ENCODE measurements at places on chromosomes 2 and 18.

DNA sequence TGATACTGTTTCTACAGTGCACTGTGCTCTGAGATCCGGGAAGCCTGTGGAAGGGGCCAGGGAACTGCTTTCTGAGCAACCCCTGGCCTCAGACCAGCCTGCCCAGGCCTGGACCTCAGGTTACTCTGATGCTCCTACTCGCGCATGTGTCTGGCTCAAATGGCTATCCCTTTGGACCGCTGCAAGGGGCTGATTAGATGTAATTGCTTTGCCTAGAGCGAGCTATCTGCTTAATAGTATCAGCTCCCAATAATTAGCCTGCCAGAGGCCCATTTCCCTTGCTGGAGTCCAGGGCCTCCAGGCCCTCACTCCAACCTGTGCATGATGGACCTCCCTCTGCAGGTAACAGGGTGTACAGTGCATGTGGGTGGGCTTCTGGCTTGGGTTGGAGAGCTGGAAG, 7.2 kb upstream of the KCNK3 start:
- no peak for DNase-seq

- DNase-seq, result no peak
These were observed 72.9 kb upstream of the VRK2 start for GRCh38 chr2:57973621-57974186.

- DNase-seq, result no peak
These were observed 856.1 kb upstream of the ID2 start for GRCh38 chr2:7825591-7826312.

- DNase-seq, result no peak
These were observed 21.2 kb downstream of the AFF3 start for GRCh38 chr2:100121124-100121718.

GRCh38 chr2:235757212-235757611, 263.4 kb downstream of the AGAP1 start:
- no peak for DNase-seq

GRCh38 chr2:183125659-183126341, 1.6 kb downstream of the NUP35 start:
- DNase-seq, result no peak

DNA sequence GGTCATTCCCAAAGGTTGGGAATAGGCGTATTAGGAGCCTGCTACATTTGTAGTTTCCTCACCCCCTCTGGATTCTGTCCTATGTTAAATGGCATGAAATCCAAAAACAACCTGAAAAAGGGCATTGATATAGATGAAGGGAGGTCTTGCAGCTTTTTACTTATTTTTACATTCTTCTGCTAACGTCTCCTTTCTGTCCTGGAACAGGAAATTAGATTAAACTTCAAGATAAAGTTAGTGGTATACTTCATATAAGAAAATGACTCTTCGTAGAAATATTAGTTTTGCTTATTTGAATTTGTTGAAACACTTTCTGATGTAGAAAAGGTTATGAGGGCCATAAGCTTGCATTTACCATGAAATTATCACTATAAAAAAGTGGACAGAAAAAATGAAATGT, 694.5 kb downstream of the ADCYAP1 start:
- DNase-seq, result no peak

- peak; percentile 18 for DNase-seq
These were observed 682 bp upstream of the LNPK start for GRCh38 chr2:176002688-176003210.

DNA sequence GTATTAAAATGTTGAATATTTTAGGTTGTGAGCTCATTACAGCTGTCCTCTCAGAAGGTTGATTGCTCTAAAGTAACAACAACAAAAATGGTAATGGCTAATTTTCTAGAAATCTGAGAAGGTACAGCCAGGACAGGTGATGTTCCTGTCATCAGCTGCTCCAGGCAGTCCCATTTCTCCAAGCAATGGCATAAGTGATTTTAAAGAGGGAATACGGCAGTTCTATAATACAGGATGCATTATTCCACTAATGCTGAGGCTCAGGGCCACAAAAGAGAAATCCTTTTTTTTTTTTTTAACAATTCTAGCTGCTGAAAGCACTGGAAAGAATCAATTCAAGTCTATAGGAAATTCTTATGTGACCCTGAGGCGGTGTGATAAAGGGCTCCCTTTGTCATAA, 199.9 kb downstream of the PMAIP1 start:
- no peak for DNase-seq

GRCh38 chr2:150978053-150978452, 283.6 kb downstream of the RBM43 start:
- no peak for DNase-seq

- peak; percentile 67 for DNase-seq
These were observed 136.8 kb downstream of the NEDD4L start for GRCh38 chr18:58180738-58181353.

- DNase-seq, result no peak
These were observed 45.8 kb downstream of the LAMA3 start for GRCh38 chr18:23735021-23735464.

DNA sequence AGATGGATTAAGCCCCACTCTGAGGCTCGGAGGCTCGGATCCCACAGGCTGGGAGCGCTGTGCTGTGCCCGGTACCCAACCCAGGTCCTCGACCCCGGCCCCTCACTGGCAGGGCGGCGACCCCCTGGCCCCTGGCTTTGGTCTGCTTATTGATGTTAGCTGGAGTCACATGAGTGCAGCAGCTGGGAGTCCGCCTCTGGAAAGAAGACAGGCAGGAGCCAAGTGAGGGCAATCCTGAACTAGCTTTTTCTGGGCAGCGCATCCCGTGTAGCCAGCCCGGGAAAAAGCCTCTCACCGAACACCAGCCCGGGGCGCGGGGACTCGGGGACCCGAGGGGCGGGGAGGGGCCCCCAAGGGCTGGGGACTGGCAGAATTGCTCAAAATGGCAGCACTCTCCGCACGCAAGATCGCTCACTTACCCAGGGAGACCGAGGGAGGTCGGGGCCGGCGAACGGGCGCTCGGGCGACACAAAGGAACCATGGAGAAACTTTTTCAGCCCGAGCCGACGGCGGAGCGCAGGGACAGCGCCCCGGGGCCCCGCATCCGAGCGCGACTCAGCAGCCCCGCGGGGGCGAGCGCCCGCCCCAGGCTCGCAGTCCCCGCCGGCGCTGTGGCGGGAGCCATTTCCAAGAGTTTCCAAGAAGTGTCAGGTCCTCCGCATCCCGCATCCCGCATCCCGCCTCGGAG, 567 bp downstream of the TMEM200C start:
- DNase-seq, result peak; percentile 28

DNA sequence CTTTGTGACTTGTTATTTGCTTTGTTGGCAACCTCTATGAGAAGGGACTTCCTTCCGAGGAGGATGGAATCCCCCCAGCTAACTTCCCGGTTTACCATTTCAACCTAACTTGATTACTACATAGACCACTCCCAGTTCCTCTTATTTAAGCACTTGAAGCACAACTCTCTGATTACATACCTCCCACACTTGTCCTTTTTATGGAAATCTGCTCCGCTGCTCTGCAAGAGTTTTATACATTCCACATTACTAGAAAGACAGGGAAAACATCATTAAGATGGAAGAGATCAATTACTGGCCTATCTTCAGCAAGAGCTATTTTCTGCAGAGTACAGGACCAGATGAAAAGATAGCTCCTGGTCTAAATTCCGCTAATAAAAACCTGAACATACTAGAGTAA, 160.0 kb upstream of the PGAP1 start:
- no peak for DNase-seq

DNA sequence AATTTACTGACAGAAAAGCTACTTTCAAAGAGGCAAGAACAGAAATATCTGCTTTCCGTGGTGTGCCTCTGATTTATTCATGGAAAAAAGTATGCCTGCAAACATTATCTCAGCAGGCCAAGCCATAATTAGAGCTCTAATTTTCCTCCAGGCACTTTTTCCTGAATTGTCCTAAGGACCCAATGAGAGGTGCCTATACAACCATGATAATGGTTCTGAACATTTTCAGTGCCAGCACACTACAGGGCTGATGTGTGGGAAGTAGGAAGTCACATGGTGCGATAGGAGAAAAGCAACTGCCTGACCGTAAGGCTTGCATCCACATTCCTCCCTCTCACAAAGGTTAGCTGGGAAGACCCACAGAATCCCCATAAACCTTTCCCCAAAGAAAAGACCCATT, 45.9 kb upstream of the EGR4 start:
- no peak for DNase-seq

- no peak for DNase-seq
These were observed at the start of gene GPR39 for GRCh38 chr2:132416723-132417395. Gene GPR39 (plus strand): TSS chr2:132416805.

DNA sequence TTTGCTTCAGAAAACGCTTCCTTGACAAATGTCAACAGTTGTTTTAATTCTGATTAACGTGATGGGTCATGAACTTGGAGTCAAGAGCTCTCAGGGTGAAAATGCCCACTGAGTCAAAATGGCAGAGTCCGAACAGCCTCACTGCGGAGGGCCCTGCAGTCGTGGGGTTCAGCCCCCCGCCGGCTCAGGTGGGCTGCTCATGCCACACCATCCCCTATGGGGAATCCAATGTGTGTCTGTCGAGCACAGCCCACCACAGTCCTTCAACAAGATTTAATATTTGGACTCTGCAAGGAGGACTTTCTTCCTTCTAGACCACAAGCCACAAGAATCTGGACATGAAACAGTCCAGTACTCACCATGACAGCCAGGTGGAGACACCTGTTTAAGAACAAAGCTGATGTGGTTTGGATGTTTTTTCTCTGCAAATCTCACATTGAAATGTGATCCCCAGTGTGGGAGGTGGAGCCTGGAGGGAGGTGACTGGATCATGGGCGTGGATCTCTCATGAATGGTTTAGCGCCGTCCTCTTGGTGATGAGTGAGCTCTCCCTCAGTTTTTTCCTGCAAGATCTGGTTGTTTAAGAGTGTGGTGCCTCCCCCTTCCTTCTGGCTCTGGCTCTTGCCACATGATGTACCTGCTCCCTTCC, 201.0 kb downstream of the NDUFA10 start:
- DNase-seq, result peak; percentile 45

DNA sequence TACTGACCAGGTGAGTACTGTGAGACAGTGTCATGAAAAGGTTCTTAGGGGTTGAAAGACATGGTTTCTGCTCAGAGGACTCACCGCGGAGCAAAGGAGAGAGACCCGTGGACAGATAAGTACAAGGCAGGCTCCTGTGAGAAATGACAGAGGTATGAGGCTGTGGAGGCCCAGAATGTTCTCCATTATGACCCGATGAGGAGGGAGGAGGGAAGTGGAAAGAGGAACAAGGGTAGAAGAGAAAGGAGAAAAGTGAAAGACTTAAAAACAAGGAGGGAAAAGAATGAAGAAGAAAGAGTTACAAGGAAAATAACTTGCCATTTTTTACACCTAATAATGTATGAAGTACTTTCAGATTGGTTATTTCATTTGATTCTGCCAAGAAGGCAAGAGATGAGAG, 29.8 kb downstream of the MAPRE3 start:
- DNase-seq, result no peak

DNA sequence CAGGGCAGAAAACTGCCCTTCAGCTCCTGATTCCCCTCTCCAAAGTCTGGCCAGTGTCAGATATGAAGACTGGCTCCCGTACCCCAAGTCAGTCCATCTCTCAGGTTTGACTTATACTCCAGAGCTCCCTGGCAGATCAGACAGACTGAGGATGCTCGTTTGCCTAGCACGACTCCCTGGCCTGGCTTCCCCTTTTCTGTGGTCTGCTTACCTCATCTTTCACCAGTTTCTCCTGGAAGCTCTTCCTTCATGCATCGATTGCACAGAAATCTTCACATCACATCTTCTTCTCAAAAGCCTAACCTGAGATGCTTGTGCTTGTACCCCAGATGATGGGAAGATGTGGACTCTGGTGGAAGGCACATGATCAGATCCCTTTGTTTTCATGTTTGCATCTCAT, 387.9 kb upstream of the POU3F3 start:
- no peak for DNase-seq

- DNase-seq, result no peak
These were observed 24.9 kb downstream of the MTCL1 start for GRCh38 chr18:8730080-8730827.
